ENCODE measurements at places on chromosomes 1 and 21.

DNA sequence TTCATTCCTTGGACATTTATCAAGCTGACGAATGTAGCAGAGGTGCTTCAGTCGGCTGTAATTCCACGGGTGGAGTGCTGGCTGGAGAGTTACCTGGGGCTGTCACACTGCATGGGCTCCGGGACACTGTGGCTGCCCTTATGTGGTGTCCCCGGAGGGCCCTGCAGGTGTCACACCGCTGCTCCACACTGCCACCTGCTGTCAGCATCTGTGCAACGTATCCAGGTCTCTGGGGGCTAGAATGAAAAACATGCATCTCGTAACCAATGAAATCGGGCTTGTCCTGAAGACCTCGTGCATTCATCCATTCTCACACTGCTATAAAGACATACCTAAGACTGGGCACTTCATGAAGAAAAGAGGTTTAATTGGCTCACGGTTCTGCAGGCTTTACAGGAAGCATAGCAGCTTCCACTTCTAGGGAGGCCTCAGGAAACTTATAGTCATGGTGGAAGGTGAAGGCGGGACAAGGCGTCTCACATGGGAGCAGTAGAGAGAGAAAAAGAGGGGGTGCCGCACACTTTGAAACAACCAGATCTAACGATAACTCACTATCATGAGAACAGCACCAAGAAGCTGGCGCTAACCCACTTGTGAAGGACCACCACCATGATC lies 46.7 kb upstream of the PCBP3 start:
- DNase-seq = no peak

DNA sequence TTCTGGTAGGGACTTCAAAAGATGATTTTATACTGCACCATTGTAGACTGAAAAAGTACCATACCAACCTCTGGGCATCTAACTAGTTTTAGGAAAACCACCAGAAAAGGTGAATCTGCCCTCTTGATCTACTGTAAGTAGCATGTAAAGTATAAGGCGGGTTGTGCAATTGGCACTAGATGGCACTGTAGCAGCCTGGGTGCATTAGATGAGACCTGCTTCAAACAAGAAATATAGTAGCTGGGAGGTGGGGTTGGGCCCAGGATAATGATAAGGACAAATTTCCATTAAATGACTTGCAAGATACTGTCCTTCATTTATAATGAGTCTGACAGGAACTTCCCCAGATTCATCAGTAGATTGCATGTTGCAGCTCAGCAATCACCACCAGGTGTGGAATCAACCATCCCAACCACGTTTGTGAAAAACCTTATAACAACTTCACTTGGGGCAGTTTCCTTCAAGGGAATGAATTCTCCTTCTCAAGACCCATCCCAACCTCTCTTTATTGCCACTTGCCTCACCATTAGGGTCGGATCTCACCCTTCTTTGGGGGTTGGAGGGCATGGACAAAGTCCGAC lies 37.3 kb upstream of the IL10 start:
- no peak for DNase-seq

GRCh38 chr21:31072533-31072932 lies 34.3 kb upstream of the KRTAP19-8 start:
- DNase-seq = no peak

GRCh38 chr21:28927130-28927529 lies 65.5 kb downstream of the LTN1 start:
- DNase-seq = no peak

- no peak for DNase-seq
These were observed 9.7 kb downstream of the MAPKAPK2 start for GRCh38 chr1:206694171-206695124.

DNA sequence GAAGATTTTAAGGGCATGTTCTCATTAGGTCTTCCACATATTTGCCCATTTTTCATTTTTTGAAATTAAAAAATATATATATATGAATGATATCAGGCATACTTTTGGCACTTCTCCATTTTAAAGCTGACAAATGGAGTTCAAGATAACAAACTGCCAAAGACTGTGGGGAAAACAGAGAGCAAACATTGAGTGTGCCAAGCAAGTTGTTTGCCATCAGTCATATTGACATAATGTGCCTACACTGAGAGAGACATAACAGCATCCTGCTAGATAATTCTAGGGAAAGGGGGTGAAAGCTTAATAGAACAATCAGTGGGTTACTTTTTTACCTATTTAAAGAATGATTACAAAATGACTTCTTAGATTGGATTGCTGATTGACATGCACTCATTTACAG lies 529.4 kb upstream of the CXADR start:
- no peak for DNase-seq

DNA sequence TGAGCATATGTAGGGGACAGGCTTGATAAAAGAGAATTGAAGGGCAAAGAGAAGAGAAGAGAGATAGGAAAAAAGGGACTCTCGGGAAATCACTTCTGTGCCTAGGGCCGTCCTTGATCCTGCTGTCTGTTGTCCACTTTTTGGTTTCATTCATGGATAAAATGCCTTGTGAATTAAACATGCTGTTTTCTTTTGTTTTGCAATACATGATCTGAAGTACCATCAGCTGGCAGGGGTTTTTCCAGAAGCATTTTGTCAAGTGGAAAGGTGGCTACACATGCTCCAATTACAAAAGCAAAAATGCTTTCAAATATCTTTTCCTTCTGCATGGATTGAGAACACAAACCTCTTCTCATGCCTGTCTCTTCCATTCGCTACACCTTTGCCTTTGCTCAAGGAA lies 361.7 kb downstream of the PDE4B start:
- no peak for DNase-seq

DNA sequence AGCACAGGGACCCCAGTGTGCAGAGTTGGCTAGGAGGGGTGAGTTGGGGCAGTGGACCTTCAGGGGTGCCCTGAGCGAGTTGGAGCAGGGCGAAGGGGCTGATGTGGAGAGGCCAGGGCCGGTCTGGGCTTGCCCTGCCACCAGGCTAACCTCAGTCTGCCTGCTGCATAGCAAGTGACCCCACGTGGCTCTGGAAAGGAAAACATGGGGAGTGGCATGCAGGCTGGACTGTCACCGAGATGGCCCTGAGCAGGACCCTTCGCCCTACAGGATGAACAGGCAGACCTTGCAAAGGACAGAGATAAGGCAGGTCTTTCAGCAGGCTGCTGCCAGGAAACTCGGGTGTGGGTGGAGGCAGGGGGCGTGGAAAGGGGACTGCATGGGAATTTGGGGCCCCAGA lies 51.5 kb downstream of the FOXO6 start:
- no peak for DNase-seq

GRCh38 chr21:25980710-25981109 lies 189.9 kb downstream of the APP start:
- no peak for DNase-seq

GRCh38 chr1:207501071-207501470 lies 5.1 kb downstream of the CR1 start:
- no peak for DNase-seq

DNA sequence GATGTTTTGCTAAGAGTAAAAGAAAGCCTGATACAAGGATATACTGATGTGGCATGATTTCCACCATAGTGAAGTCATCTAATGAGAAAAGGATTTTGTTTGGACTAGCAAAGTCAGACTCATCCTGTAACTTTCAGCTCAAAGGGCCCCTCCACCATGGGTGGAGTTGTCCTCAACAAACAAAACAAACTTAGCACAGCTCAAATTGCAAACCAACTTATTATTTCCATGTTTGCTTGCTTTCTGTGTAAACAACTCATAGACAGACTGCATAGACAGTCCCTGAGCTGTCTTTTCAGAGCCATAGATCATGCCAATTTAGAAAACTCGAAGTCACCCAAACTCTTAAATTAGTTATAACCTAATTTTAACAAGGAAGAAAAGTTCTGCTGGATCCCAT lies 69.4 kb upstream of the VAV3 start:
- DNase-seq = no peak

GRCh38 chr1:64616039-64616438 lies 128.8 kb upstream of the RAVER2 start:
- DNase-seq = no peak

GRCh38 chr1:175564119-175564518 lies 179.3 kb downstream of the TNR start:
- DNase-seq = no peak

GRCh38 chr1:22658385-22659163 lies 5.5 kb downstream of the C1QB start:
- DNase-seq = no peak

GRCh38 chr1:144551107-144551542 lies 41.6 kb upstream of the PPIAL4F start:
- DNase-seq = no peak

DNA sequence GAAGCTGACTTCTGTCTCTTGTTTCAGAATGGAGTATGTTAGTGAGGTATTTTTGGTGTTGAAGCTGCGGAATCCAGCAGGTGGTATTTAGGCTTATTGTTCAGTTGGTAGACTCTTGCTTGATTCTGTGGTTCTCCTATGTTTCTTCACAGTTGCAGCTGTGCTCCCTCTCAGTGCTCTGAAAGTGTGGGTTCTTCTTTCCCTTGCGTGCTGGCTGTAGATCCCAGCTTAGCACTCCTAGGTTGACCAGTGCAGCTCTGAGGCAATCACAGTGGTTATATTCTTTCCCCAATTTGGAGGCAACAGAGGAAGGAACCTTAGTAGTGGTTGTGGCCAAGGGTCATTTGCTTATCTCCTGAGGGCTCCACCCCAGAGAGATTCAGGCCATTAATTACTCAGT lies 269.2 kb upstream of the NRIP1 start:
- DNase-seq = no peak

- no peak for DNase-seq
These were observed 36.7 kb upstream of the SH3D21 start for GRCh38 chr1:36269408-36269838.

DNA sequence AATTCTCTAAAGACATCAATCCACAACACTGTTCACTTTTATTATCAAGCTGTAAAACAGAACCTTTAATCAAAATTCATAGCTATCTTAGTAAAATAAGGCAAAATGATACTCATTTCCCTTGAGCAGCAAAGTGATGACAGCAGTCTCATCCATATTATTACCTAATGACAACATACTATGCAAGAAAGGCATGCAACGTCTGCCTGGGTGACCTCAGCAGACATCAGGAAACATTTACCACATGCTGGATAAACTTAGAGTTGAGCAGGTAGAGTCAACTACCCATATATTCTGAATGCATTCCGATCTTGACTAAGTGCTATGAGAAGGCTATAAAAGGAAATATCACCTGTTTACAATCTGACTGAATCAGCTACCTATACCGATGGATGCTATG lies 145.1 kb downstream of the SIPA1L2 start:
- no peak for DNase-seq

- no peak for DNase-seq
These were observed 47.1 kb downstream of the CACHD1 start for GRCh38 chr1:64516803-64517568.

GRCh38 chr1:24319312-24319863 lies at the start of gene GRHL3:
Gene GRHL3 (plus strand): TSS chr1:24319357. CDS start chr1:24319552, 195 bp downstream.
- DNase-seq = no peak

- no peak for DNase-seq
These were observed 26.5 kb upstream of the LPAR3 start for GRCh38 chr1:84919461-84919970.

GRCh38 chr1:230823426-230823825 lies 44.9 kb downstream of the C1orf198 start:
- DNase-seq = no peak

DNA sequence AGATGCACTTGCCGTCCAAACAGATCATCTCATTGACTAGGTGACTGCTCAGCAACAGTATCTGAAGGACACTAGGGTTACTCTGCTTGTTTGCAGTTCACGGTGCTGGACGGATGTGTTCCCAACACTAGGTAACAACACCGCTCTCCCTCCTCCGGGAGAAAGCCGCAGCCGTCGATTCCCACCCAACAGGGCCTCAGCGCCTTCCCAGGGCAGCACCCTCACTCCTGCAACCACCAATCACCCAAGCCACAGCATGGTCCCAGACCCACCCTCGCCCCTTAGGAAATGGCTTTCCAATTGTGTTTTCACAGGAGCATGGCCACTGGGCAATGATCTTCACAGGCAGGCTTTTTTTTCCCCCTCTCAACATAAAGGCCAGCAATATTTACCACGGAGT lies 779 bp downstream of the TLR5 start:
- no peak for DNase-seq

- DNase-seq = no peak
These were observed 3.3 kb downstream of the PDZK1IP1 start for GRCh38 chr1:47186267-47187185.

- DNase-seq = no peak
These were observed 278.5 kb upstream of the C1orf174 start for GRCh38 chr1:4178501-4179113.

DNA sequence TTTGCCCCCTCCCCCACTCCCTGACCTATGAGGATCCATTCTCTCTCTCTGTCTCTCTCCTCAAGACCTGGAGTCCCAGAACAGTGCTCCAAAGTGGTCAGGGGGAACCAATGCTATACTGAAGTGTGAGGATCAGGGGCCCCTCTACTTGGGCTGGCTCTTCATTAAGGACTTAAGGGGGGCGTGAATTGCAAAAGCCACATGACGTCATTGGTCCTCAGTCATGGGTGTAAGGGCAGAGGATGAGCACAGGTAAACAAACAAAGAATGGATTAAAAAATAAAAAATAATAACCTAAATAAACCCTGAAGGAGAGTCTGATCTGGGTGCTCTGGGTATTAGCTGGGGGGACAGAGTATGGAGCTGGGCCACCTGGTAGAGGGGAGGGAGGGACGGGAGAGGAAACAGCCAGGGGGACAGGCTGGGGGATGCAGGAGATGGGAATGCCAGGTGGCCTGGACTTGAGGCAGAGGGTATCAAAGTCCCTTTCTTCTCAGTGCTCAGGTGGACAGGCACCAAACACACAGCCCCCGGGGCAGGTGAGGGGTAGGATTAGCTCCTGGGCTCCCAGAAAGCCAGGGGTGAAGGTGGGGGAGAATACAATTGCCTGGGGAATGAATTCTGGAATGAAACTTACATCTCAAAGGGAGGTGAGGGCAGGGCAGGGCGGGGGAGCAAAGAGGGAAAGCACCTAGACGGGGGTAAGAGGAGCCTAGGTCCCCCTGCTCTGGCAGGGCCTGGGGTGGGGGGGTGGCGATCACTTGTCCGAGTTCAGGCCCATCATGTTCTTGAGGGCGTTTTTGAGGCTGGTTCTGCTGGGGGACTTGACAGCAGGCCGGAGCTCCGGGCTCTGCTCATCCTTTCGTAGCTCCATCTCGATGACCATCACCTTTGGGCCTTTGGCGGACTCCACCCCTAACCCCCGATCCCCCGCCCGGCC lies 4.6 kb downstream of the MPZ start:
- DNase-seq = no peak

DNA sequence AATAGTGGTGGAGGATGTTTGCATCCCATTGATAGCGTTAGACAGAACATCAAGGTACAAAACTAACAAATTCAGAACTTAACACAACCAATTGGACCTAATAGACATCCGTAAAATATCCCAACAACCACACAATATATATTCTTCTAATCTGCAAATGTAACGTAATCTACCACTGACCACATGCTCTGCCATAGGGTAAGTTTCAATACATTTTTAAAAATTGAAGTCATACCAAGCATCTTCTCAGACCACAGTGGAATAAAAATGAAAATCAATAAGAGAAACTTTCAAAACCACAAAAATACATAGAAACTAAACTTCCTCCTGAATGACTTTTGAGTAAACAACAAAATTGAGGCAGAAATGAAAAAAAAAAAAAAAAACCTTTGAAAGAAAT lies 1087.5 kb downstream of the KCNT2 start:
- DNase-seq = no peak

Measured in esophagus squamous epithelium (tissue), 5 donors.